ENCODE measurements at places on chromosomes 13 and 19.

GRCh38 chr13:42137856-42138537 is 89.5 kb downstream of the DGKH start:
- no peak for DNase-seq

DNA sequence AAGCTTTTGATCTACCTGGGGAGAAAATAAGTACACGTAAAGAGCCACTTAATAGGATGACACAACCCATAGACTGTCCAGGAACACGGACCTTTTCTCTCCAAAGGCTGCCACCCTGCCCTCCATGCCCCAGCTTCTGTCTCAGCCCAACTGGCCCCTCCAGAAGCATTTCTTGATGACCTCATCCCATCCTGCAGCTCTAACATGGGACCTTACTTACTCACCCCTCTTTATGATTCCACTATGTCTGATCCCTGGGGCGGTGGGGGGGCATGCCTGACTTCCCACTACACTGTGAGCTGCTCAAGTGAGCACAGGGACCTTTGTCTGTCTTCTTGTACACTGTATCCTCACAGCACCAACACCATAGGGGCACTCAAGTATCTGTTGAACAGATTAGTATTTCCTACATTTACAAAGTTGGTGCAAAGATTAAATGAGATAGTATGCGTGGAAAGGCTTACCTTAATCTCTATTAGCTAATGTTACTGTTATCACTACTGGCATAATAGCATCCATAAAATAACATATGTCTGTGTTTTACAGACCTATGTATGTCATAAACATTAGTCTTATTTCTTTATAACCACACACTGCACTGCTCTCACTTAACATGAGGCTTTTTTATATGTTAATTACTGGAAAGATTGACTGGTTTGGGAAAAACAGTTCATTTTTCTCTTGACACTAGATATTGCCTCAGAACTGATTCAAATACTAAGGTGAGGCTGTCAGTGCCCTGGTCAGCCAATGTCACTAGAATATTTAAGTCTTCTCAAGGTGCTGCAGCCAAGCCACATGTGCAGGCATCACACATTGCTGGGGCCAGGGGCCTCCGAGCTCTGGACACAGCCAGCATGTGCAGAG is 100.9 kb downstream of the FOXO1 start:
- DNase-seq: no peak

DNA sequence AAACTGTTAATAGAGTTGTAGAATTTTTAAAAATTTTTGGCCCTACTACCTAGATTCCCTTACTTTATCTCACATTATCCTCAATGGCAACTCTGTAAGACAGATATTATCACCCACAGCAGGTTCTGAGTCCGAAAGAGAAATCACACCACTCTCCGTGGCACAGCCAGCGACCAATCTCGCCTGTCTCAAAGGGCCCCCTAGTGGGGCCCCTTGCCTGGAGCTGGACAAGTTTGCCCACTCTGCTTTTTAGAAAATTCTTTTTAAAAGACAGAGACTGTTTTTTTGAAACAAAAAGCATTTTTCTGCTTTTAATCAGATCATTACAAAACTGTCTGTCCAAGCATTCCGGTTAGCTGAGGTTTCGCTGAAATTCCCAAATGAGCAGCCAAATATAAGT is 21.7 kb downstream of the PHF11 start:
- no peak for DNase-seq

DNA sequence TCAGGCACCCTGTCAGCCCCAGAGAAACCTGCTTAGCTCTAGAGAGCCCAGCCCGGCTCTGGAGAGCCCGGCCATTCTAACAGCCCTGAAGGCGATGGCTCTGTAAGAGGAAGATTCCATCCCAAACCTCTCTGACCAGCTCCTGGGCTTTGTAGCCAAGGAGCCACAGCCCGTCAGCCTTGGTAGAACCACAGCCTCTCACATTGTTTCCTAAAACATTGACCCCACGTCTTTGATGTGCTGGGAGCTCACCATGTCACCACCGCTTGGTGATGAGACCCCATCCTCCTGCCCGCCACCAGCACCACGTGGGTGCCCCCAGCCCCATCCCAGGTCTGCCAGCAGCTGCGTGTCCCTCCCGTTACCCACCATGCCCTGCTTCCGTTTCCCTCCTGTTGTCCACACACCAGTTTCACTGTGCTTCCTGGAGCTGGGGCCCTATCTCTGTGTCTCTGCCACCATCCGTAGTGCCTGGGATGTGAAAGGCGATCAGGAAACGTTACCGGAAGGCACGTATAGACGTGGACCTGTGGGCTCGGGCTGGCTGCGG is 94.2 kb upstream of the MCF2L start:
- no peak for DNase-seq

- DNase-seq: no peak
Observed at GRCh38 chr13:51271528-51272085, 49.4 kb downstream of the FAM124A start.

DNA sequence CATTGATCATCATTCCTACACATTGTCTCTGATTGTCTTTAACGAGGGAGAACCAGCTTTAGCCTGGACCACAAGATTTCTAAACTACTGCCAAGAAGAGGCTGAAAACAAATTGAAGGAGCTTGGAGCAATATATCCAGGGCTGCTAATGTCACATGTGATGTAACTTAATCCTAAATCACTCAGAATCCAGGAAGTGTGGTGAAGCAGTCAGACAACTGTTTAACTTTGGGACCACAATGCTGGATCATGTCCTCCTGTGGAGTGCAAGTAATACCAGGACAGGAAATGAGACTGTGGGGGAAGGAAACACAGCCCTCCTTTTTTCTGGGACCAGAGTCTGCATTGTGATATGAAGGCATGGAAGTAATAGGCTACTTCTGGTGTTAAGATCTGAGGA is 430.2 kb downstream of the KCTD12 start:
- no peak for DNase-seq

DNA sequence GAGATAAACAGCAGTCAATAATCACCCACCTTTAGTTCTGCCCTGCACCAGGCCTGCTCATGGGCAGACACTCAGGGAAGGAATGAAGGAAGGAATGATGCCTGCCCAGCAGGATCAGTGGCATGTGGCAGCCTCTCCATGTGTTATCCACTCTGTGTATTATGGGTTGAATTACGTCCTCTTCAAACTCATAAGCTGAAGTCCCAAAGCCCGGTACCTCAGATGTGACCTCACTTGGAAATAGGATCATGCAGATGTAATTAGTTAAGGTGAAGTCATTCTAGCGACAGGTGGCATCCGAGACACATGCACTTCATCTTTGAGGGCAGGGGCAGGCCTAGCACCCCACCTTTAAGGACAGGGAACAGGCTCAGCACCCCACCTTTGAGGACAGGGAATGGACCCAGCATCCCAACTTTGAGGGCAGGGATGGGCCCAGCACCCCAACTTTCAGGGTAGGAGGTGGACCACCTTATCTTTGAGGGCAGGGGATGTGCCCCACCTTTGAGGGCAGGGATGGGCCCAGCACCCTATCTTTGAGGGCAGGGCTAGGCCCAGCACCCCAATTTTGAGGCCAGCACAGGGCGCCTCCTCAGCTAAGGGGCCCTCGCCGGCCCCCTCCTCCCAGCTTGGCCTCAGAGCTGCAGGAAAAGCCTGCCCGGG is 127.6 kb downstream of the URI1 start:
- DNase-seq: no peak

GRCh38 chr19:34633802-34634201 is 43.2 kb downstream of the SCGB2B2 start:
- no peak for DNase-seq

- no peak for DNase-seq
Observed at GRCh38 chr19:54152878-54153524, 6.5 kb downstream of the LENG1 start.

DNA sequence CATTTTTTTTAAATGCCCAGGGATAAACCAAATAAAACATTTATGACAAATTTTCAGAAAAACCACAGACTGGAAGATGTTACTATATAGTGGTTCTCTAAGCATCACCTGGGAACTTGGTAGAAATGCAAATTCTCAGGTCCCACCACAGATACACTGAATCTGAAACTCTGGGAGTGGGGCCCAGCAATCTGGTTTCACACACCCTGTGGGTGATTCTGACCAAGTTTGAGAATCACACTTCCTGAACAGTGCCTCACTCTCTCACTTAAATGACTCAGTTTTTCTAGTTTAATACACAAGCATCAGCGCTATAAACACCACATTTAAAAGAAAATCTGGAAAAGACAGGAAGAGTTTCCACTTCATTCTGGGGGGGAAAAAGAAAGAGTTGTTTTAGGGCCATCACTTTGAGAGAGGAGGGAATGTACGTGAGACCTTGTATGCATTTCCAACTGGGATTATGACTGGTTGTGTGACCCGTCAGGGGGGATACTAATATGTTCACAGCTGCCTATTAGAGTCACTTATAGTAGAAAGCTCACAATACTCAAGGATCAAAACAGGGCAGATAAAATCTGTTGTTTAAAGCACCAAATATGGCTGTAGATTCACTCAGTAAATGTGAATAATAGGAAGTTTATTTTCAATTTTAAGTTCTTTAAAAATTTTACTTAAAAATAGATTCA is 567.7 kb downstream of the GPC6 start:
- DNase-seq: no peak

Measured in pulmonary artery endothelial cell (primary cell).